Fibroblast of mammary gland (primary cell): ENCODE measurements at places on chromosomes 2 and 18.
A peak's percentile ranks its signal among the peaks of the same experiment; 100 is the strongest.

- no peak for DNase-seq
These were observed 6.4 kb upstream of the CRYGC start for GRCh38 chr2:208135794-208136715.

- no peak for DNase-seq
These were observed 267.9 kb downstream of the NYAP2 start for GRCh38 chr2:225667445-225667844.

GRCh38 chr18:47915930-47916329 is 14.5 kb downstream of the SMAD2 start:
- DNase-seq: no peak

GRCh38 chr2:134736167-134736880 is 17.5 kb upstream of the TMEM163 start:
- DNase-seq: peak; percentile 17

GRCh38 chr2:67503066-67503795 is 106.1 kb downstream of the ETAA1 start:
- DNase-seq: peak; percentile 97

DNA sequence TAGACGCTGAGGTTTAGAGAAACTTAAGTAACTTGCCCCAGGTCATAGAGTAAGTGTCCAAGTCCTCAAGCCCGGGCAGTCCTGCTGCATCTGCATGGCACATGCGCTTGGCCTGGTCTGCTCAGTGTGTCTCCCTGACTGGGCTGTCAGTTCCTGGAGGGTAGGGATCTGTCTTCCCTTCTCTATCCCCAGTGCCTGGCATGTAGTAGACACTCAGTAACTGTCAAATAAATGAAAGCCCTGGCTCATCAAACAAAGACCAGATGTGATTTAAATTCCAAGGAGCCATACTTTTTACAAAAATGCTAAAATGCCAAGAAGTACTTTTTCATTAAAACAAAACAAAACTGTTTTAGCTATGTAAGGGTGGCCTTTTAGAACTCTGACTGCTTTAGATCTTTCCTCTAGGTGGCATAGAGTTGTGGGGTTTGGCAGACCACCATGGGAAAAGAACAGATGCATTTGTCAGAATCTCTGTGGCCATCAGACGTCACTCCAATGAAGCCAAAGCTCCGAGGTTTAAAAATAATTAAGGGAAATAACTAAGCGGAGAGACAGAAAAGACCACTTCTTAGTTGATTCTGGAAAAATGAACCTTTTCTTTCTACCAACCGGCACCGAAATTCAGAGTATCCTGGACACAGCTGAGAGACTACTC is 34.0 kb downstream of the EPAS1 start:
- DNase-seq: peak; percentile 54

- no peak for DNase-seq
These were observed 487.7 kb downstream of the LRRTM4 start for GRCh38 chr2:77034445-77034844.

DNA sequence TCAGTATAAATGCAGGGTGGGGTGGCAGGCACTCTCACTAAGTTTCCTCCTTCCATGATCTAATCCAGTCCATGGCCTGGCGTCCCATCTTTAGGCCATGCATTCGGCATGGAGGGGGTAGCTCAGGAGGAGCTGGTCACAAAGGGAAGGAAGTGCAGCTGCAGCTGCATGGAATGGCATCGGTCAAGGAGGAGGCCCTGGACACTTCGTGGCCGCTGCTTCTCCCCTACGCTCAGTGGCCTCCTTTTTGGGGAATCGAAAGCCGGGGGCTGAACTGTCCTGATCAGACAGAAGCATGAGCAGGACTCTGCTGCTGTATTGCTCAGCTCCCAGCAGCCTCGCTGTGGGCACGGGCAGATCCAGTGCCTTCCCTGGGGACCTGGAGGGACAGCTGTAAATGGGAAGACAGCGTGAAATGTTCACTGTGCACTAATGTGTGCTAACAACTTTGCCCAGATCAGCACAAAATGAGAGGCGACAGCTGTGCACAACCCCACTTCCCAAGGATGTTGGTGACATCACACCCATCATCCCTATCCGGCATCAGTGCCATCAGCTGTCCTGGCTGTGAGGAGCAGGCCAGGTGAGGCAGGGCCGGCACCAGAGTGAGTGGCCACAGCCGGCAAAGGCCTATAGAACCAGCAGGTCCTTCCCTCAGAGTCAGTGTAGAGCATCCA is 520.1 kb upstream of the RAB6C start:
- DNase-seq: no peak

DNA sequence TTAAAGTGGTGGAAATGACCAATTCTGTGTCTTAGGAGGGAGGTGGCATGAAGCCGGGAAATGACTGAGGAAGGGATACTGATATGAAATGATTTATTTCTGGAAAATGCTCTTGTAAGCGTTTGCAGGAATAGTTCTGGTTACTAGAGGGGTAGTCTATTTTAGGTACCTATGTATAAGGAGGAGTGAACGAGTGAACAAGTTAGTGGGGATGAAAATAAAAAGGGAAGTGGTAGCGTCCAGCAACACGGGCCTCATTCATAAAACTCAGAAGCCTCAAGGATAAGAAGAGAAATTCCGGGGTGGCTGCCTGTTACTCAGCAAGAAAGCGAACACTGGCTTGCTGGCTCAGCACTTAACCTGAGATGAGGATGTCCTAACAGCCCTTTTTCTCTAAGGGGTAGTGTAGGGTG is 303.3 kb downstream of the NCKAP5 start:
- no peak for DNase-seq

GRCh38 chr2:163345795-163346573 is 389.8 kb downstream of the FIGN start:
- DNase-seq: peak; percentile 56

DNA sequence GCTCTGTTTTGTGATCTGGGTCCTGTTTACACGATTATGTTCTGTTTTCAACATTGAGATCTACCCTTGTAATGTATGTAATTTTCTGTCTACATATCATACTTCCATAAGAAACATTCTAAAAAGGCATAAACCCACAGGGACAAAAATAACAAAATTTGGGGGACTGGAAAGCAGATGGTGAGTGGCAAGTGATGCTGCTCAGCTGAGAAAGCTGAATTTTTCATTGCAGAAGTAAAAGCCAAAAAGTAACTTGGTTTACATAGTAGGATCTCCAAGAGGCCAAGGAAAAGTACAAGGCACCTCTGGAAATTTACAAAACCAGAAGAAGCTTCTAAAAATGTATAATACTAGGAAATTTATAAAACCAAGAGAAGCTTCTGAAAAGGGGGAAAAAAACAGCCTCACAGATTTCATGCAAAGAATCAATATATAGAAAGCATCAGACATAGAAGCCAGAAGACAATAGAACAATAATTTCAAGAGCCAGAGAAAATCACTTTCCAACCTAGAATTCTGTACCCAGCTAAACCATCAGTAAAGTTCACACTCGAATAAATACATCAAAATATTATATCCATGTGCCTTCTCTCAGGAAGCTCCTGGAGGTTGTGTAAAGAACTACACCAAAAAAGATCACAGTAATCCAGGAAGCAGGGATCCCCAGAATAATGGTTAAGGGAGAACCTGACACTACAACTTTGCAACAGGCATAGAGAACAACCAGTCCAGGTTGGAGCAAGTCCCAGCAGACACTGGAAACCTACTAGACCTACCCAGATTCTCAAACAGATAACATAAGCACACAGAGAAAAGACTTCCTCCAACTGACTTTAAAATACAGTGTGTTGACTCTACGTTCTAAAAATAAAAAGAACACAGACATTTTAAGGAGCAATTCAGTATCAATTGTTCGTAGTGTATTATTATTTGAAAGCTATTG is 401.7 kb upstream of the HS6ST1 start:
- DNase-seq: no peak

DNA sequence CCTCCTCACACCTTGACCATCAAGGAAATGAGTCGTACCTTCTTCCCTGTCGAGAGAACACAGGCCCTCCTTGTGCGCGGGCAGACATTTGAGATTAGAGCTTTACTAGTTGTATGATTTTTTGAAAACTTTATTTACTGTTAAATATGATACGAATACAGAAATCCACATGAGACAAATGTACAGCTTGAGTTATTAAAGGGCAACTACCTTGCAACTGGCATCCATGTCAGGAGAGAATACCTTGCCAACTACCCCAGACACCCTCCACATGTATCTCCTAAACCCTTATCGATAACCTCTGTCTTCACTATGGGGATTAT is 28.3 kb downstream of the KLHL23 start:
- no peak for DNase-seq

DNA sequence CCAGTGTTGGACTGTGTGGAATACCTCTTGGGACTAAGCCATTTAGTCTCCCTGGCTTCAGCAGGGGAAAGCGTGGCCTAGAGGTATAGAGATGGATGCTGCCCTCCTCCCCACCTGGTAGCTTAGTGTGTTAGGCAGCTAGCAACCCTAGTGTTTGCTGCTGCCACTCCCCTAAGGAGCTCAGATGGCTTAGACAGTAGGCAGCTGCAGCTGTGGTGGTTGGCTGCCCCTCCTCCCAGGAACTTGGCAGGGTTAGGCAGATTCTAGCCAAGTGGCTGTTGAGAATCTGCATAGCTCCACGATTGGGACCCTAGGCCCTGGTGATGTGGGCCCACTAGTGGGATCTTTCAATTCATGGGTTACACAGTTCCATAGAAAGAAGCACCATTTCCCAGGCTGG is 550.4 kb upstream of the CHAC2 start:
- DNase-seq: no peak

DNA sequence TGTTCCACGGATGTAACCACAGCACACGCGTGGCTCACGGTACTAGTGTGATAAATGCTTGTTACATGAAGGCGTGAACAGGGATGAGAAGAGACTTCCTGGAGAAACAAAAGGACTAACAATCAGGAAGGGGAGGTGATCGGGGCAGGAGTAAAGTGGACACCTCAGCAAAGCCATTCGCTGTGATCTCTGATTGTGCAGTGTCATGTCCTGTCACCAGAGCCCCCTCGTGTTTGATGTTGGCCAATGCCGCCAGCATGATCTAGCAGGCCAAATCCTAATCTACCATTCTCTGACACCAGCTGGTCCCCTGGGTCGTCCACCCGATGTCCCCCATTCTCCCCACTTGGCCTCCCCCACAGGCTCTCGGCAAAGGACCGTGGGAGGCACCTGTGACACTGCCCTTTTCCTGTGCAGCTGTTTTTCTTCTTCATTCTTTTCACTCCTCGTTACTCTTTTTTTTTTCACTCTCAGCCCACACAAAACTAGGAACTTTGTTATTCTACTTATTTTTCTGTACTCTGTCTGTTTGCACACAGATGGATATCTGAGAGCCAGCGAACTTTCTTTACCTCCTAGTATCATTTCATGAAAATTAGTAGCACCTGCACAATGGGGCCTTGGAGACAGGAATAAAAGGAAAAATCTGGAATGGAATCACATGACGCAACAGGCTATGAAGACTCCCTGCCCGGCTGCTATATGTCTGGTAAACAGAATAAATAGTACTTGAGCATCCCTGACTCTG is 146.8 kb downstream of the TGIF1 start:
- DNase-seq: peak; percentile 69

DNA sequence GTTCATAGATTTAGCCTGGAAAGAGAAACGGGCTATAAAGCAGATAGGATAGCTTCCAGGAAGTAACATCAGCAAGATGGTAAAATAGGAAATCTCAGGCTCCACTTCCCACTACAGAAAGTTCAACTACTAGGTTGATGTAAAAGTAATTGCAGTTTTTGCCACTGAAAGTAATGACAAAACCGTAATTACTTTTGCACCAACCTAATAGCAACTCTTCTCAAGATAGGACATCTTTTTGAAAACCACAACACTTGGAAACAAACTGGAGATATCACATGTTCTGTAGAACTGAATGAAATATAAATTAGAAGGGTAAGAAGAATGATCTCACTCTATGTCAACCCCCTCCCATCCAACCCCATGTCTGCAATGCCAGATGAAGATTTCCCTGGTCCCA is 1154.3 kb downstream of the BCL11A start:
- no peak for DNase-seq

DNA sequence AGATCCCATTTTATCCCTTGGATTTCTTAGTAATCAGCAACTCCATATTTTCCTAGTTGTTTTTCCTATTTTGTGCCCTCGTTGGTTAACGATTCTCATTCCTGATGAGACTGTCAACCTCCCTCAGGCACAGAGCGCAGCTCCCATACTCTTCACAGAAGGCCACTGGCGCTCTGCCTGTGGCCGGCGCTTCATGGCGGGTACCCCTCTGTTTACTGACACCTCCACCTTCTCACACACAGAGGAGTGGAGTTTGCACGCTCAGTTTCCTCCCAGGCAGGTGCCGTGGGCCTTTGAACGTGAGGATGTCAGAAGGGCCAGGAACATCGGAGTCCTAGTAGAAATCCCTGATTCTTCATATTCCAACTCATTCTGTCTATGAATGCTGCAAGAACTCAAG is 139.0 kb downstream of the MBP start:
- no peak for DNase-seq

GRCh38 chr2:30865892-30866681 is 58.8 kb upstream of the CAPN13 start:
- DNase-seq: no peak

DNA sequence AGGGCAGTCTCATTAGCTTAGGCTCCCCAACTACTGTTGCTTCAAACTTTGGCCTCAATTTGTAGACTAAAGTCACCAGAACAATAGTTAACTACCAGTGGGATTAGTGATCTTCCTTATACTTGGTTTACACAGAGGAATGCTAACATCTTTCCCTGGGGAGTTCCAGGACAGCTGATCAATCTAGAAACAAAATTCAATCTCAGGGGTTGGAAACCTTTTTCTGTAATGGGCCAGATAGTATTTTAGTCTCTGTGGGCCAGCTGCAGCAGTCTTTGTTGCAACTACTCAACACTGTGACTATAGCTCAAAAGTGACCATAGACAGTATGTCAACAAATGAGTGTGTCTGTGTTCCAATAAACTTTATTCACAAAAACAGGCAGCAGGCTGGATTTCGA is 85.7 kb downstream of the METTL8 start:
- no peak for DNase-seq

DNA sequence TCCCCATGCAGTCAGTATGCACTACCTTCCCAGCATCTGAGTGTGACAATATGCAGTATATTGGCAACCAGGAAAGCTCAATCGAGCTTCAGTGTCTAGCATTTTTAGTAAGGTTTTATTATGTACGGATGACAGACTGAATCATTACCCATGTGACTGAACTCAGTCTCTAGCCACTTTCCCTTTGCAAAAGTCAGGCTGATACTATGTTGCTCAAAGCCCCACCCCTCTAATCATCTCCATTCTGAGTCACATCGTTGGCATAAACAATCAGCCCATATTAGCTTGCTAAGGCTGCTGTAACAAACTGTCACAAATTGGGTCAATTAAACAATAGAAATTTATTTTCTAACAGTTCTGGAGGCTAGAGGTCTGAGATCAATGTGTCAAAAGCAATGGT is 25.8 kb upstream of the SRD5A2 start:
- peak; percentile 9 for DNase-seq
